ENCODE measurements at places on chromosomes 1 and 21. TPM values are rescaled to one million over a fixed set of nuclear protein-coding genes. Genes with fewer than 3 reads are reported as not detected.

The SIPA1L2 gene
- total RNA-seq, result 6.3 TPM

The GADD45A gene
- total RNA-seq, result 64.0 TPM

The FCN3 gene
- not detected for total RNA-seq

The MAN1C1 gene
- total RNA-seq, result 0.77 TPM

The RHCE gene
- total RNA-seq, result 0.25 TPM

The TLR5 gene
- total RNA-seq, result 0.18 TPM

The HSF2BP gene
- 1.8 TPM for total RNA-seq

The KPRP gene
- not detected for total RNA-seq

The GJA4 gene
- total RNA-seq, result not detected

The HIVEP3 gene
- total RNA-seq, result 3.0 TPM

The ZNF683 gene
- total RNA-seq, result not detected

The CD34 gene
- not detected for total RNA-seq

The CD53 gene
- total RNA-seq, result not detected

The DIRAS3 gene
- total RNA-seq, result 0.85 TPM

The SLAMF6 gene
- total RNA-seq, result not detected

The SPRR1B gene
- not detected for total RNA-seq

The EVA1C gene
- total RNA-seq, result 58.0 TPM

The WNT3A gene
- not detected for total RNA-seq

The VAV3 gene
- total RNA-seq, result 0.66 TPM

The LMOD1 gene
- total RNA-seq, result not detected

The RGS4 gene
- not detected for total RNA-seq

The NBL1 gene
- total RNA-seq, result 57.4 TPM

The PPM1J gene
- 1.2 TPM for total RNA-seq

The S100A7 gene
- not detected for total RNA-seq

The TMEM269 gene
- 0.15 TPM for total RNA-seq

The HSPA6 gene
- total RNA-seq, result 1.4 TPM

The KCNE2 gene
- total RNA-seq, result not detected

The BMP8B gene
- total RNA-seq, result 5.3 TPM

The CDKN2C gene
- total RNA-seq, result 11.1 TPM

The ADORA3 gene
- not detected for total RNA-seq
